ENCODE measurements at places on chromosomes 7 and 10. TPM values are rescaled to one million over a fixed set of nuclear protein-coding genes. Genes with fewer than 3 reads are reported as not detected.

The PNLIPRP3 gene
- total RNA-seq, result not detected

The ICA1 gene
- total RNA-seq, result 5.1 TPM

The SH2B2 gene
- total RNA-seq, result 9.2 TPM

The SVIL gene
- 39.5 TPM for total RNA-seq

The MYOZ1 gene
- not detected for total RNA-seq

The PON1 gene
- total RNA-seq, result not detected

The HKDC1 gene
- total RNA-seq, result 1.0 TPM

The ATRNL1 gene
- 0.21 TPM for total RNA-seq

The BAMBI gene
- 1.9 TPM for total RNA-seq

The RBP3 gene
- not detected for total RNA-seq

The HTR7 gene
- total RNA-seq, result 2.1 TPM

The KNDC1 gene
- 0.94 TPM for total RNA-seq

All from mononuclear cell (primary cell).